ENCODE measurements at places on chromosomes 5 and 9.

GRCh38 chr9:137146527-137146918 is 7.6 kb downstream of the GRIN1 start:
- DNase-seq = no peak

- no peak for DNase-seq
Measured at GRCh38 chr5:175654339-175654738, 3.5 kb upstream of the HRH2 start.

GRCh38 chr9:100286257-100286656 is 66.5 kb downstream of the TEX10 start:
- no peak for DNase-seq

- no peak for DNase-seq
Measured at GRCh38 chr5:154223320-154223719, 32.8 kb downstream of the GALNT10 start.

DNA sequence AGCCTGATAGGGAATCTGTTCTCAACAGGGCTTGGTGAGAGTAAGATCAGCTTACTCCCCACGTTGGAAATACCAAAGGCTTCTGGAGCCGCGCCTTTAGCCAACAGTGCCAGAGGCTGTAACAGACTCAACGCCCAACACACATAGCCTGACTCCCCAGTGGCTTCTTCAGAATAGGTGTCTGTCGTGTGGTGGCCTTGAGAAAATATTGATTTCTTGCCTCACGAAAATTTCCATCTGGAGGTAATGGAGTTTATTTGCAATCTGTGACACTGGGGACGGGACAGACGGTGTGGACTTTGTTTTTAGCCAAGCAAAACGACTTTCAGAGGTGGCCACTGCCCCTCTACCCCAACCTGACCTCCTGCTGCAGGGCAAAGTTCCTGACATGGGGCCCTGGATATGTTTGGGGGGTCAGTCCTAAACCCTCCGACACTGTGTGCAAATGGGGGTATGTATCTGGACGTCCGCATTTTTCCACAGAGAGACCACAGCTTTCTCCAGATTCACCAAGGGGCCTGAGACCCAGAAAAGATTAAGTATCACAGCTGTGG is 189.3 kb downstream of the CDK5RAP2 start:
- no peak for DNase-seq

DNA sequence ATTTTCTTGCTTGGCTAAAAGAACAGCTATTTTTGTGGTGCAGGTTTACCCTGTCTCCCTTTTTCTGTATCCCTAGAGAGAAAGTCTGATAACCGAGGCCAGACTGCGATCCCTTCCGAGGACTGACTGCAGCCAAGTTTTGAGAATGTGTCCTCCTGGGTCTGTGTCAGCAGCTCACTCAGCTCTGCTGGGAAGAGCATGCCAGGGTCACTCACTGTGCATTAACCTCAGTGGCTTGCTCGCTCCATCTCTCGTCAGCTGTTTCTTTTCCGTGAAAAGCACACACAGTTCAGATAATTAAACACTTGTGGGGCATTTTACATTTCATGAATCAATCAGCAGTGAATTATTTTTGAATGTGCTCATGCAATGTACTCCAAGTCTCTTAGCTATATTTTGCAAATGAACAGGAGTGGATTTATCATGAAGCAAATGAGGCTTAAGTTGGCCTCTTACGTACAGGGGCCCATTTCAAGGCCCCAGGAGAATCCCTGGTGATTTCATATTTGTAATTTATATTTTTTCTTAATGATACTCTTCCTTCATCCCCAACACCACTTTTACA is 252.1 kb downstream of the SMARCA2 start:
- DNase-seq = no peak

- peak; percentile 25 for DNase-seq
Measured at GRCh38 chr9:68919661-68920060, 94.3 kb downstream of the PRKACG start.

GRCh38 chr5:112532654-112533360 is 113.7 kb upstream of the EPB41L4A start:
- DNase-seq = no peak

DNA sequence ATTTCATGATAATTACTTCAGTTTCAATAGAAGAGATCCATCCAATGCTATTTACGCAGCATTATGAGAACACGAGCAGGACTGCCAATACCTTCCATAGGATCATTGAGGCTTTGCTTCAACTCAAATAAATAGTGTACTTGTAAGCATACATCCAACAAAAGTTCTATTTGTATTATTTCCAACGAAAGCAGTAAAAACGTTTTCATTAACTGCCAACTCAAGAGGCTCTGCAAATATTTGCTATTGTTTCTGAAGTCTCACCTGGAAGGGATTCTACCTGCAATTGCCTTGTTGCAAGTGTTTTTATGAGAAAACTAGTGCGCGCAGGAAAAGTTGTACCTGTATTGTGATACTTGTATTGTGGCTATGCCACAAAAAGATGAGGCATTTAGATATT is 11.0 kb upstream of the GNPDA1 start:
- no peak for DNase-seq

All from common myeloid progenitor, CD34-positive (primary cell).